ENCODE measurements at places on chromosomes 12 and 14. TPM values are rescaled to one million over a fixed set of nuclear protein-coding genes. Genes with fewer than 3 reads are reported as not detected.
A peak's percentile ranks its signal among the peaks of the same experiment; 100 is the strongest.

DNA sequence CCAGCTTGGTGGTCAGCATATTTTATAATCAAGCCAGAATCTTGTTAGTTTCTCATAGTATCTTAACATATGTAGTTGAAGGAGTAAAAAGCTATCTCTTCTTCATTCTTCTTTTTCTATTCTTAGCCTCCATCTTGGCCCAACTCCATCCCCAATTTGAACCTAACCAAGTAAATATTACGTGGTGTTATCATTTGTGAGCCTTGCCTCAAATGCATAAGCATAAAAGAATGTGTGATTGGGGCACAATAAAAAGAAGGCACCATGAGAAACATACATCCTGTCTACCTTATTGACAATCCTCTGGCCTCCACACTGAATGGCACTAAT is 181.4 kb upstream of the BMP4 start:
- no peak for DNase-seq
- no peak overlapping the region for H3K4me3 ChIP-seq
- no peak overlapping the region for H3K27ac ChIP-seq
- no peaks in the 10 kb centered on the region for H3K27me3 ChIP-seq
- H3K4me1 ChIP-seq, result peaks cover 15% of the 10 kb centered on the region
- no peaks in the 10 kb centered on the region for H3K36me3 ChIP-seq

DNA sequence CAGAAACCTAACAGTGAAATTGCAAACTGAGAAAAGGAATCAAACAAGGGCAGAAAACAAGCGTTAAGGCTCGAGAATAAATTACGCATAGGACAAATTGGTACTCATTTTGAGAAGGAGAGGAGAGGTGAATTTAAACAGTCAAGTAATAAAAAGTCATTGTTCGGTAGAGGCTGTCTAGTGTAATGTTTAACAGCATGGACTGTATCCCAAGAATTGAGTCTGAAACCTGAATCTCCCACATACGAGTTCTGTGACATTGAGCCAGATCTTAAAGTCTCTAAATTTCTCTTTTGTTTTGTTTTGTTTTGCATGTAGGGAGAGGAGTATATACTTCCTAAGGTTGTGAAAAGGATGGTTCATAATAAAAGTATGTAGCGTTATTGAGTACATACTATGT is 216.5 kb upstream of the BTG1 start:
- H3K27ac ChIP-seq, result no peak overlapping the region
- DNase-seq, result no peak
- peaks cover 9% of the 10 kb centered on the region for H3K4me1 ChIP-seq
- no peaks in the 10 kb centered on the region for H3K36me3 ChIP-seq

DNA sequence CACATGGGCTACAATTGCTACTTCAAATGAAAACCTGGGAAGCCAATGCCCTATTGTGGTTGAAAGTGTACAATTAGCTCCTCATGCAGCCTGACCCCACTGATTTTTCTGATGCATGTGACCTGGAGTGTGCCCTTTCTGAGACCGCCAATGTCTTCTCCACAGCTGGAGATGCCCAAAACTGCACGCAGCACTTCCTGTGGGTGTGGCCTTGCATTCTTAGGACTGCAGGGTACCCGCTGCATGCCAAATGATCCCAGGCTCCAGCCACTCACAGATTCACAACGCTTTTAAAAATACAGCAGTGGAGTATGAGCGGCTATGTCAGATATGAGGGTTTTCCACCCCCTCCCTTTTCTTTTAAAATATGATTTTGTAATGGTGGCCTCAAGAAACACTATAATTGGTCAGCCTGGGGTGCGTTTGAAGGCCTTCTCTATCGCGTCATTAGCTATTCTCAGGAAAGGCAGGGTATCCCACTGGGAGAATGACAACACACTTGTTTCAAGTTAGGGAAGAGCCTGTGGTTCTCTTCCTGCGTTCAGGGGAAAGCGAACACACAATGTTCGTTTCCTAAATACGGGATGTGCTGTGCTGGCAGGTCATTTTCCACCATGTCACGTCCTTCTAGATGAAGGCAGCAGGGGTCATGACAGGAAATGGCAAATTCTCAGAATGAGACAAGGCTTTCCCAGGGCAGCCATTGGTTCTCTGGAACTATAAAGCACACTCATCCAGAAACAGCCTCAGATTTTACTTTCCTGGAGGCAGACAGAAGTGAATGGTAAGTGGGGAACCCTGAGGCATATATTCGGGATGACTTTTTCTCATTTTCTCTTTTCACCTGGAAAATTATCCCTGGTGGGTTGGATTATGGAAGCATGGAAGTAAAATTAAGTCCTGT is at the start of gene APOLD1:
TSS of gene APOLD1 (plus strand) at position 749 of the 904 bp plus-strand sequence. CDS start at position 782, 33 bp downstream.
- peak within 1 kb of the TSS; percentile 78 for H3K27ac ChIP-seq
- H3K4me3 ChIP-seq, result peak within 1 kb of the TSS; percentile 74
- no peaks in the 10 kb centered on the region for H3K36me3 ChIP-seq
- H3K27me3 ChIP-seq, result no peaks in the 10 kb centered on the region

DNA sequence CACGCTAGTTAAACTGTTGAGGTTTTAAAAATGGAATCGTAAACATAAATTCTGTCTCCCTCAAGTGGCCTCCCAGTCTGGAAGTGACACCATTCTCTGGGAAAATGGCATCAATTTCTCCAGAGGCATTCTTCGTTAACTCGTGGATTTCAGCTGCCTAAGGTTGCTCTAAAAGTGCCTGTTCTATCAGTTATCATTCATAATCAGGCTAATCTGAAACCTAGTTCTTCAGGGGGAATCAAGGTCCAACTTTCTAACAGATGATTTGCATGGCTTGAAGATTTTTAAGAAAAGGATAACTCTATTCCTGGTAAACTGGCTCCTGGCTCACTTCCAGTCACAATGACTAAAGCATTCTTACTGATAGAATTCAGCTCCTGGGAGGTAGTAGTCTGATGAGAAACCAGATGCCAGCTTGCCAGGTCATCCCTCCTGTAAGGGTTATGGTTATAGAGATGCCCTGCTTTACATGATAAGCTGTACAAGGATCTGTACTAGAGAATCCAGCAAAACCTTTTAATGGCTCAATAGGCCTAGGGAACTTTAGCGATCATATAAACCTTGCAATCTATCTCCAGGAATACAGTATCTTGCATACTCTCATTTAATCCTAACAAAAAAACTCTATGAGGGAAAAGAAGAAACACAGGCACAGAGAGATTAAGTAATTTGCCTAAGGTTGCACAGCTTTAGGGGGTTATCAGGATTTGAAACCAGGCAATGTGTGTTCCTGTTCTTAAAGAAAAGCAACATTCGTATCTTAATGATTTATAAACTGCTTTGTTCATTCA is 1.5 kb downstream of the L3HYPDH start:
- H3K4me1 ChIP-seq, result peaks cover 27% of the 10 kb centered on the region
- DNase-seq, result no peak
- peaks cover 9% of the 10 kb centered on the region for H3K36me3 ChIP-seq
- H3K4me3 ChIP-seq, result peak overlapping the region; percentile 95
- peak overlapping the region; percentile 94 for H3K27ac ChIP-seq
- no peaks in the 10 kb centered on the region for H3K27me3 ChIP-seq

Gene PROX2
- 1.5 TPM for polyA plus RNA-seq

- H3K27me3 ChIP-seq, result no peaks in the 10 kb centered on the region
- no peak for DNase-seq
- no peak overlapping the region for H3K4me3 ChIP-seq
- no peaks in the 10 kb centered on the region for H3K4me1 ChIP-seq
- H3K36me3 ChIP-seq, result no peaks in the 10 kb centered on the region
- H3K27ac ChIP-seq, result no peak overlapping the region
These were observed 14.8 kb downstream of the OR6J1 start for GRCh38 chr14:22629361-22629760.

DNA sequence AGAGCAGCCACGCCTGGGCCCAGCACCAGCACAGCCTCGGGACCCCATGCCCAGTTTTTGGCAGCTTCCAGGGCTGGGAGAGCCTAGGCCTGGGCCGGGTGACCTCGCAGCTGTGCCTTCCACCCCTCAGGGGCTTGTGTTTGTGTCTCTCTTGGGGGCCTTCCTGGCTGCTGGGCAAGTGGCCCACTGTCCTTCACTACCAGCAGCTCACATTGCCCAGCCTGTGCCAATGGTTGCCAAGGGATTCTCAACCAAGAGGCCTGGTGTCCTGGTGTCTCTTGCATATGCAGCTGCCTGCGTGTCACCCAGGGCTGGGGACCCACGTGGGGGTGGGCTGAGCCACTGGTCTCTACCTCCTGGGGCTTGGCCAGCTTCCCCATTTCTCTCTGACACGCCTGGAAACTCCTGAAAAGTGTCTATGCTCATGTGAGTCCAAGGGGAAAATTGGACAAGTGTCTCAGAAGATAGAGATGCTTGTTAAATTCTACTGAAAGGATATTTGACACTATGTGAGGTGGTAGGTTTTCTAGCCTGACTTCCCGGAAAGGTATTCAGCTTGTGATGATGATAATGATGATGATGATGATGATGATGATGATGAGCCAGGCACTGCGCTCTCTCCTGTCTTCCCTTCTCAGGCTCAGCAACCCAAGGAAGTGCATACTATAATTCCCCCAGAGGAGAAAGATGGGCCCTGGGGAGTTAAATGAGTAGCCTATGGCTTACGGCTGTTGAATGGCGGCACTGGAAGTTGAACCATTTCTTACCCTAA is 48.8 kb upstream of the ESRRB start:
- DNase-seq, result no peak
- no peak overlapping the region for H3K27ac ChIP-seq
- H3K36me3 ChIP-seq, result no peaks in the 10 kb centered on the region
- H3K27me3 ChIP-seq, result peaks cover 49% of the 10 kb centered on the region
- no peaks in the 10 kb centered on the region for H3K4me1 ChIP-seq
- H3K4me3 ChIP-seq, result no peak overlapping the region

DNA sequence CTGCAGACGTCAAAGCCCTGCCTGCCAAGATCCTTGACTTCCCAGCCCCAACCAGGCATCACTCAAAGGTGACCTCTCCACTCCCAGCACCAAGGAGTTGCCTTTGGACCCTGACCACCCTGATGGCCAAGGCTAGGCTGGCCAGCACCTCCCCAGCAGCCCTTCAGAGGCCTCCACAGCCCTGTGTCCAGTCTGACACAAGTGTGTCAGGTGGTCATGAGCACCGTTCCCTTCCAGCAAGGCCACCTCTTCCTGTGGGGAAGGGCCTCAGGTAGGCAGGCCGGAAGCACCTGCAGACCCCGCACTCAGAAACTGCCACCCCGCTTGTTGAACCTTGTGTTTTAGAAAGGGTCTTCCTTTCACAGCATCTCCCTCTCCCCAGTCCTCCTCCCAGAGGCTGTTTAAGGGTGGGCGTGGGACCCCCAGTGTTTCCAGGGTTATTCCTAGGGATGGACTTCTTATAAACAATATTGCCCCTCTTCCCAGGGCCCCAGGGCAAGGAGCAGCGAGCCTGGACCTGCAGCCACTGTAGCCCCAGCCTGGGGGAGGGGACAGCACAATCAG is 13.2 kb upstream of the INF2 start:
- no peaks in the 10 kb centered on the region for H3K27me3 ChIP-seq
- H3K4me1 ChIP-seq, result peaks cover 48% of the 10 kb centered on the region
- no peak overlapping the region for H3K4me3 ChIP-seq
- DNase-seq, result no peak
- no peaks in the 10 kb centered on the region for H3K36me3 ChIP-seq
- H3K27ac ChIP-seq, result no peak overlapping the region

DNA sequence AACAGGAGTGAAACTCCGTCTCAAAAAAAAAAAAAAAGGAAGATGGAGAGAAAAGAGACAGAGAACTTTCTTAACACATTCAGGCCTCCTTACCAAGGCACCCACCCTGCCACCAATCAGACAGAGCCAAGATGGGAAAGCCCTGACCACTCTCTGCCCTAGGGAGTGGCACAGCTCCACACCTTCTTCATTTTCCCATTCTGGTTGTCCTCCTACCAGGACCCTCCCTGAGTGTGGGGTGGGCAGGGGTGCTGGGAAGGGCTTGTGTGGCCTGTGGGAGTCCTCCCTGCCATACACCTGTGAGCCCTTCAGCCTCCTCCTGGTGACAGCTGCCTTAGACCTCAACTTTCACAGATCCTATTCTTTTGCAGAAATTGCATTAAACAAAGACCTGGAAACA is 513.6 kb downstream of the BCL11B start:
- DNase-seq, result no peak
- no peaks in the 10 kb centered on the region for H3K4me1 ChIP-seq
- no peaks in the 10 kb centered on the region for H3K27me3 ChIP-seq
- H3K36me3 ChIP-seq, result no peaks in the 10 kb centered on the region
- no peak overlapping the region for H3K27ac ChIP-seq
- H3K4me3 ChIP-seq, result no peak overlapping the region

GRCh38 chr12:68462803-68463202 is 130.6 kb upstream of the MDM1 start:
- H3K36me3 ChIP-seq, result no peaks in the 10 kb centered on the region
- H3K27ac ChIP-seq, result no peak overlapping the region
- H3K27me3 ChIP-seq, result no peaks in the 10 kb centered on the region
- no peak overlapping the region for H3K4me3 ChIP-seq
- H3K4me1 ChIP-seq, result peaks cover 2% of the 10 kb centered on the region

- peaks cover 36% of the 10 kb centered on the region for H3K36me3 ChIP-seq
- H3K27ac ChIP-seq, result no peak overlapping the region
- DNase-seq, result no peak
These were observed 3.5 kb downstream of the RSRC2 start for GRCh38 chr12:122523280-122523679.

Gene SYT1
- 12.6 TPM for polyA plus RNA-seq

DNA sequence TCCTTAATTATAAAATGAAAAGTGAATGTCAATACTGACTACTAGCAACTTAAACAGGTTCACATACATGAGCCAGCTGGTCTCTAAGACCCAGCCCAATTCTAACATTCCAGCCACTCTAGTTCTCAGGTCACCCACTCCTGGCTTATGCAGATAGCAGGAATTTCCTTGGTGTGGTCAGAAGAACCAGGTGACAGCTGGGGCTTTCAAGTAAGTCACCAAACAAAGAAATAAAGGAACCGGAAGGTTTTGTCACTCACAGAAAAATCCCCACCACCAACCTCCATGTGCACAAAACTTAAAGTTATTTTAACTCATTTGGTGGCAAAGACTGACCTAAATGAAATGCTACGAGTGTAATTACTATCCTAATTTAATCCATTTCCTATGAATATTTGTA is 129.6 kb upstream of the CDKN3 start:
- H3K27me3 ChIP-seq, result no peaks in the 10 kb centered on the region
- H3K36me3 ChIP-seq, result no peaks in the 10 kb centered on the region
- no peak overlapping the region for H3K4me3 ChIP-seq
- H3K27ac ChIP-seq, result no peak overlapping the region

Gene SSTR1
- 24.6 TPM for polyA plus RNA-seq

Gene IKZF4
- 13.5 TPM for polyA plus RNA-seq

GRCh38 chr14:71324767-71325272 is 417.6 kb downstream of the PCNX1 start:
- no peak overlapping the region for H3K27ac ChIP-seq
- no peaks in the 10 kb centered on the region for H3K27me3 ChIP-seq
- no peaks in the 10 kb centered on the region for H3K36me3 ChIP-seq

DNA sequence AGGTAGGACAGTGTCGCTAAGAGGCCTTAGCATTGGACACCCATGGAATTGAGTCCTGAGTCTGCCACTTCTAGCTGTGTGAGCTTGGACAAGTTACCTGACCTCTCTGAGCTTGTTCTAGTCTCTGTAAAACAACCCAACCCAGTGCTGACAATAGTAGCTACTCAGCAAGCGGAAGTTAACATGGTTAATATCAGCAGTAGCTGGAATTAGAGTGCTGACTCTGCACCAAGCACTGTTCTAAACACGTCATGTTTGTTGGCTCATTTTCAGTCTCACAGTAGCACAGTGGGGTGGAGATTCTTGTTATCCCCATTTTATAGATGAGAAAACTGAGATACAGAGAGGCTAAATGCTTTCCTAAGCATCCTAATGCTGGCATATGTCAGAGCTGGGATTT is 47.5 kb upstream of the RIN3 start:
- DNase-seq, result no peak
- no peak overlapping the region for H3K27ac ChIP-seq
- H3K4me1 ChIP-seq, result no peaks in the 10 kb centered on the region
- H3K36me3 ChIP-seq, result no peaks in the 10 kb centered on the region
- no peaks in the 10 kb centered on the region for H3K27me3 ChIP-seq
- no peak overlapping the region for H3K4me3 ChIP-seq

- H3K4me3 ChIP-seq, result no peak overlapping the region
- H3K27ac ChIP-seq, result no peak overlapping the region
- H3K36me3 ChIP-seq, result peaks cover 14% of the 10 kb centered on the region
- no peak for DNase-seq
- H3K27me3 ChIP-seq, result no peaks in the 10 kb centered on the region
These were observed 29.7 kb downstream of the KTN1 start for GRCh38 chr14:55609681-55610080.
